IPS DF 19.7 (cell line): ENCODE measurements at places on chromosomes 5 and 9.

- DNase-seq = no peak
Observed at GRCh38 chr9:109224751-109225150, 57.7 kb upstream of the FRRS1L start.

GRCh38 chr5:52869391-52869790 is 81.7 kb downstream of the ITGA1 start:
- no peak for DNase-seq

DNA sequence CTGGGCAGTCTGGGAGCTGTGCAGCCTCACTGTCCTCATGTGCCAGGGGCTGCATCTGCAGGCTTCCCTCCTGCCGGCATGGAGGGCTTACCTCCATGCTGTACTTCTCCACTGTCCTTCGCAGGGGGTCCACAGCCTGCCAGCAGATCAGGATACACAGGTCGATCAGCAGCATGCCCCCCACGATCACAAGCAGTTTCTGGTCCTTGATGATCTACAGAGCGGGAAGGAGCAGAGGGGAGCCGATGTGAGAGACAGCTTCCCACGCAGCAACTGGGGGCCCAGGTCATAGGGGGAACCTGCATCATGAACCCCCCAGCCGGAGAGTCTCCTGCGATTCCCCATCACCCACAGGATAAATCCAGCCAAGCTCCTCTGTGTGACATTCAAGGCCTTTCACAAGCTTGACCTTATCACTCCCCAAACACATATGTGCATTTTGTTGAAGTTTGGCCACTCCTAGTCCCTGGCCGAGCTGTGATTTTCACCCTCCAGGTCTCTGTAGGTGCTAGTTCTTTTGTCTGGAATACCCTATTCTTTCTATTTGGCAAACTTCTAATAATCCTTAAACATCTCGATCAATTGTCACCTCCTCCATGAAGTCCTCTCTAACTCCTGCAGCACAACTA is 107.3 kb upstream of the TBC1D2 start:
- no peak for DNase-seq

GRCh38 chr9:4680750-4681149 is 1.4 kb downstream of the CDC37L1 start:
- no peak for DNase-seq

- DNase-seq = no peak
Observed at GRCh38 chr5:139342423-139342723, 719 bp downstream of the PAIP2 start.

DNA sequence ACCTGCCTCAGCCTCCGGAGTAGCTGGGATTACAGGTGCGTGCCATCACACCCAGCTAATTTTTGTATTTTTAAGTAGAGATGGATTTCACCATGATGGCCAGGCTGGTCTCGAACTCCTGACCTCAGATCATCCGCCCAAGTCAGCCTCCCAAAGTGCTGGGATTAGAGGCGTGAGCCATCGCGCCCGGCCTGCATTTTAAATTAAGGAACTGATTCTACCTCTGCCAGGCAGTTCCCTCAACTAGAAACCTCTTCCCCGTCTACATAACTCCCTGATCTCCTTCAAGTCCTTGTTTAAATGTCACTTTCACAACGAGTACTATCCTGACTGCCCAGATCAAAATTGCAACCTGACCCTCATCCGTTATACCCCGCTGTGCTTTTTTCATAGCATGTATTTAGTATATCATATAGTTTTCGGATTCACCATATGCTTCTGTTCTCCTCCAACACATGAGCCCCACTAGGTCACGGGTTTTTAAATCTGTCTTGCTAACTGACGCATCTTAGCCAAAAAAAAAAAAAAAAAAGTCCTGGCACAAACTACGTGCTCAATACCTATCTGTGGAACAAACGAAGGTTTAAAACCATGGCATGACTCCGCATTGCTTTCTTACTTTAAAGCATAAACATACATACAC is 858 bp upstream of the SOWAHA start:
- no peak for DNase-seq

DNA sequence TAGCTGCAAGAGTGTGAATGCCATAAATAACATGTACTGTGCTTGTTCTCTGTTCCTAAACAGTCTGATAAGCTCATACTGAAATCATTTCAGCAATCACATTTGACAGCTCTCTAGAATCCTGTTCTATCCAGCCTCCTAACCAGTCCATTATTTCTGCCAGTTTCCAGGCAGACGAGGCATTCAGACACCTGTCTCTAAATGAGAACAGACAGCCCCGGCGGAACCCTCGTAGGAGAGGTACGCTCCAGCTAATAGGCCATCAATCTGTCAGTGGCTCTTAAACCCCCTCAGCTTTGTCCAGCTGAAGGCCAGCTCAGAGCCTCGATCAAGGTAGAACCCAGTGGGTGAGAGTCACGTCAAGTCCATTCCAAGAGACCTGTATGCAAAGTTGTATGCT is 272.3 kb downstream of the GLIS3 start:
- no peak for DNase-seq

DNA sequence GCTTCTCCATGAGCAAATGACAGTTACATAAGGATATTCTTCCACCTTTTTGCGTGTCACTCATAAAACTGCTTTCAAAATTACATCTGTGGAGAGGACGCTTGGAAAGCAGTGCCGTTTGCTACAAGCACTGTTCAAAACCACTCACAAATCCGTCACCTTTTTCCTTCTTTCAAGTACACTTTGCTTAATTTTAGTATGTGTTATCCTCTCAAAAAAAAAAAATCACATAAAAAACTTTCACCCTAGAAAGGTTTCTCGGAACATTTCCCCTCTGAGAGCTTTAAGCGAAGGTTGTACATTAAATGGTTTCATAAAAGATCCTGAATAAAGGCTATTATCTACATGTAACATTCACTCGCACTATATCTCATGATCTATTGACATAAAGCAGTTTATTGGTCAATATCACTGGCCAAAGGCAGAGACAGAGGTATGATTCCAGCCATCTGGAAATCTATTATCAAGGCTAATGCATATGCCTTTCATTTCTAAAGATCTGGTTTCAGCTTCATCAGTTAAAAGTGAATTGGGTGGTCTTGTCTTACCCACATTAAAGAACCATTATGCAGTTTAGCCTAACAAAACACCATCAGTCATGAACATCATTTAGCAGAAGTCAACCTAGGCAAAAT is 163.6 kb downstream of the ENC1 start:
- no peak for DNase-seq

DNA sequence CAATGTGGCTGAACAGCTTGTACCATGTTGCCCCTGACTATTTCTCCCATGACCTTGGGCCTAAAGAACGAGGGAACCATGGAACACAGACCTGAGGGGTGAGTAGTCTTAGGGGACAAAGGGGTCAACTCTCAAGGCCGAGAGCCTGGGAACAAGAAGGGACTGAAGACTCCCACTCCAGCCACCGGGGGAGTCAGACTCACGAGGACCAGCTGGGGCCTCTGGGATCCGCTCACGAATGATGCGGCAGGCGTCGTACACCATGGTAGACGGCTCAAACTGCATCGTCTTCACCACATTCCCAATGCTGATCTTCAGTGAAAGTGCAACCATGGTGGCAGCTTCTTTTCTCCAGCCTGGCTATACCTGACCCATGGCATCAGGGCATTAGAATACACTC is 6.6 kb downstream of the TLN1 start:
- no peak for DNase-seq

GRCh38 chr9:77170991-77171699 is 6.2 kb upstream of the VPS13A start:
- DNase-seq = no peak

DNA sequence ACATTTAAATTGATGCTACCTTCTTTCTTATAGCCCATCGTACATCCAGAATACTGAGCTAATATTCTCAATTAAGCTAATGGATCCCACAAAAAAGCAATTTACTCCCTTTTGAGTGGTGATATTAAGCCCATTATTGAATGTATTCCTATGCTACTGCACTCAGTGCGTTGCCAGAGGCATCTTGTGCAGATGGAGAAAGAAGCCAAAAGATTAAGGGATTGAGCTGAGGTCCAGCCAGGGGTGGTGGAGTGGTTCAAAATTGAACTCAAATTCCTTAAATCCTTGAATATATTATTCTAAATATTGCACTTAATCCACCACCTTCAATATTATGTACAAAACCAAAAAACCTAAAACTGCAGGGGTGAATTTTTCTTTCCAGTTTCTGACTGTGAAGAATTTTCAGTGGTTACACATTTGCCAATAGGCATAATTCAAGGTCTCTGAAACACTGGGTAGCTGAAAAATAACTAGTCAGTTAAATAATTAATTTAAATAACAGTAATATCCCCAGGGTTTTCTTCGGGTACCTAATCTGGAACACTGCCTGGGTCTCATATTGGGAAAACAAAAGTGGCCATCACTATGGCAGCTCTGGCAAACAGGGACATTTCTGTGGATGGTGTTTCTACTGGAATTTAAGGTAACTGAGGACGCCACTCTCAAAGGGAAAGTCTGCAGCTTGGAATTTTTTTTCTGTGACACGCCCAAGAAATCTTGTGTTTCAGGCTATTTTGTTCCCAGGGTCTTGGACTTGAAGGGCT is 6.2 kb upstream of the LIFR start:
- no peak for DNase-seq

DNA sequence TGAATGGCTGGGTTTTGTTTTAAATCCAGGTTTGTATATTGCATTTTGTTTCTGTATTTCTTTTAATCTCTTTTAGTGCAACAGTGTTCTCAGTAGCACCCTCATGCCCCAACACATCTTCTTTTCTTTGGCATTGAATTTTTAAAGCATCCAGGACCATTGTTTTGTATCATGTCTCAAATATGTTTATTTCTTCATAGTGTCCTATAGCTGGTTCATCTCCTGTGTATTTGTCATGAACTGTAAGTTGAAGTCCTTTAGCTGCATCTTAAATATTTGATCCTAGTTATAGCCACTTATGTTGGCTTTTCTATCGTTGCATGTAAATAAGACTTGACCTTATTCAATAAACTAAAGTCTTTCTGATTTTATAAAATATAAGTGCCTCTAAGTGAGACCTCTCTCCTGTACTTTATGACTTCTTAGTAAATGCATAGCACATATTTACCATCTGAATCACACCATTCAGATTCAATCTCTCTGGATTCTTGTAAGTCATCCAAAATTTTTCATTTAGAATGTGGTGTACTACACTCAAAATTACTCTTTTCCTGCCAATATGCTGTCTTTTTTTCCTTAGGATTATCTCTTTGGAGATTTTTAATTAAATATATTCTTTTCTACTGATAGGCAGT is 21.0 kb upstream of the ERCC6L2 start:
- no peak for DNase-seq
